ENCODE measurements at places on chromosomes 11 and 22. TPM values are rescaled to one million over a fixed set of nuclear protein-coding genes. Genes with fewer than 3 reads are reported as not detected.

Gene SPATA19
- polyA plus RNA-seq, result not detected

Gene ASCC2
- polyA plus RNA-seq, result 72.7 TPM

DNA sequence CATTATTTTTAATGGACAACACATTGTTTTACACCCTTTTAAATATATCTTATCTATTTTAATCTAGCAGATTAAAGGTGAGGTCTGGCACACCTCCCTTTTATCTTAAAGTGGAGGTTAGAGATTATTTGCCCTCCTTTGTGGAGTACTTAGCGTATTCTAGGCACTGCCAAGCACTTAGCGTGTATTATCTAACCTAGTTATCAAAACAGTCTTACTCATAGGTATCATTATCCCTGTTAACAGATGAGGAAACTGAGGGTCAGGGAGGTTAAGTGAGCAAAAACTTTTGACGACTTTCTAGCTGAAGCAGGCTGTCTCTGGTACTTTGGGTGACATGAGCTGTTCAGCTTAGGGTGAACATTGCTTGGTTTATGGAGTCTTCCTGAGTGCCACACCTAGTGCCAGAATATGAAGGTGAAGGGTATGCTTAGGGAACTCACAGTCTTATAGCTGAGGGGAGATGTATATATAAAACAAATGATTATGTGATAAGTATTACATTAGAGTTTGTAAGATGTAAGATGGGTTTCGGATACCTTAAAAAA lies 55.0 kb downstream of the ZNRF3 start:
- no peak for DNase-seq

- peak; percentile 71 for DNase-seq
Observed at GRCh38 chr22:30265823-30266444, 717 bp downstream of the OSM start.

- no peak for DNase-seq
Observed at GRCh38 chr11:94469416-94469815, 24.2 kb downstream of the MRE11 start.

DNA sequence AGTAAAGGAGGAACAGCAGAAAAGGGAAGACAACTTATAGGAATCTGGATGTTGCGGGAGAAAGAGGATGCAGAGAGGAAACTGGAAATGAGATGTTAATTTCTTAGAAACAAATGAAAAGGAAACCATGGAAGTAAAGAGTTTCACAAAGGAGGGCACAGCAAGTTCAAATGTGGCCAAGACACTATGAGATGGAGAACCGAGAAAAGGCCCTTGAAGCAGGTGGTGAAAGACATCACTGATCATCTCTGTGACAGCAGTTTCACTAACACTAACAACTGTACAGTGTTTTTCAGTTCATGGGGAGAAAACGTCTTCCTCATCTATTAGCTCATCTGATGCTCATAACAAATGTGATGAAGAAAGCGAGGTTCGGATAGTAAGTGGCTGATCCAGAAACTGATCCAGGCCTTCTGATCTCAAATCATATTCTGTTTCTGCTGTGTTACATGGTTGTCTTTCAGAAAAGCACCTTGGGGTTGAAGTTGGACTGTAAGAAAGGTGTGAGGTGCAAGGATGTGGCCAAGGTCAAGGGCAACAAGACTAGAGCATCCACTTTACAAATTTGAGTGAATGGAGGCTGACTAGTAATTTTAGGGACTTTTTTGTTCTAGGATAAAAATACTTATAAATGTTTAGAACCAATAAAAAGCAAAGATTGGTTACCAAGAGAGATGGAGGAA lies 492.1 kb upstream of the CADM1 start:
- DNase-seq, result no peak

- DNase-seq, result no peak
Observed at GRCh38 chr11:93783765-93784144, 327 bp upstream of the MED17 start.
